Central memory CD4-positive, alpha-beta T cell (primary cell): ENCODE measurements at places on chromosomes 5 and 9.

DNA sequence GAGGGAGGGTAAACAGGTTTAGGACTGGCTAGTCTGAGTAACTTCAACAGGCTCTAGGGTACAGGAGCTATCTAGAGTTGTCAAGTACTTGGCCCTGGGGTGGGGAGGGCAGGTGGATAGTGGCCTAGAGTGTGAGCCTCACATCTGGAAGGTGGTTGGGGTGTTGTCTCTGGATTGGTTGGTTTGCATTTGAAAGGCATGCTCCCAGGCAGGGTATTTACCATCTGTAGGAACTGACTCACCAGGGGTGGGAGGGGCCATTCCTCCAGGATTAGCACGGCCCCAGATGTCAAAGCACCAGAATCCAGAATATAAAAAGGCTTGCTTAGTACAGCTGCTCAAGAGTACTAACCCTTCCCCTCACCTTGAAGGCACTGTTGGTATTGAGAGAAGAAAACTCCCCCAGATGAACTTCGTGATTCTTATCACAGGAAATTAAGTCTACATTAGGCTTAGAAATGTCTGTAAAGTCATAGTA, 193.3 kb downstream of the NTRK2 start:
- DNase-seq: no peak

- no peak for DNase-seq
These were observed 91.0 kb downstream of the GAS1 start for GRCh38 chr9:86856259-86856658.

- no peak for DNase-seq
These were observed 120.4 kb upstream of the ABCA1 start for GRCh38 chr9:105048331-105048730.

DNA sequence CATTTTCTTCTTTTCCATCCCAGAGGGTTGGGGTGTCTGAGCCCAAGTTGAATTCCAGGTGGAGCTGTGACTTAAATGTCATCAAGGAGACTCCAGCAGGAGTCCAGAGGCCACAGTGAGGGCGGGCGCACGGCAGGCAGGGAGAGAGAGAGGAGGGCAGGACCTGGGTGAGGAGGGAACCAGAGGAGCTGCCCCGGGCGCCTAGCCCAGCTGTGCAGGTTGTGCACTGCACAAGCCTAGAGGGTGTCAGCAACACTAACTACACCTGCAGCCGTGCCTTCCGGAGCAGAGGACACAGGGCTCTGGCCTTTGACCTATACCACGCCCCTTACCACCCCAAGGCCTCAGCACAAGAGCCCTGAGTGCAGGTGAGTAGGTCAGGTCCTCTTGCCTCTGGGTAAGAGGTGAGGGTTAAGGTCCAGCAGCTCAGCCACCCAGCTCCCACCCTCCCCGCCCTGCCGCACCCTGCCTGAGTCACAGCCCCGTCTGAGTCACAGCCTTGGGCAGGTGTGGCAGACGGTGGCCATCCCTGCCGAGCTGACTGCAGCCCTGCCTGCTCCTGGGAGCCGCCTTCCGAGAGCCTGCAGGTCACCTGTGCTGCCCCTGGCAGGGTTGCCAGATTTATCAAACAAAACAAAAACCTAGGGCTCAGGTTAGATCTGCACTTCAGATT, 6.4 kb upstream of the AGPAT2 start:
- DNase-seq: no peak
